LHCN-M2 (cell line): ENCODE measurements at places on chromosomes 5 and 9. TPM values are rescaled to one million over a fixed set of nuclear protein-coding genes. Genes with fewer than 3 reads are reported as not detected.

RUSC2 gene
- 31.3 and 31.5 TPM in 2 replicates for total RNA-seq

NKD2 gene
- not detected in 2 replicates for total RNA-seq

BSPRY gene
- not detected in 2 replicates for total RNA-seq

ADAMTS19 gene
- total RNA-seq, result not detected in 2 replicates

GNAQ gene
- total RNA-seq, result 21.0 and 29.2 TPM in 2 replicates

SOHLH1 gene
- not detected in 2 replicates for total RNA-seq

IFNA7 gene
- not detected in 2 replicates for total RNA-seq

SLC36A3 gene
- not detected in 2 replicates for total RNA-seq

ZBED3 gene
- total RNA-seq, result 0.19 and 0.98 TPM in 2 replicates

CA9 gene
- 2.4 and 3.8 TPM in 2 replicates for total RNA-seq

SHC3 gene
- total RNA-seq, result under 0.01 and 0.06 TPM in 2 replicates

F12 gene
- total RNA-seq, result 3.1 and 3.6 TPM in 2 replicates

CDH18 gene
- total RNA-seq, result 0.06 and 0.38 TPM in 2 replicates

IL9 gene
- total RNA-seq, result not detected in 2 replicates

HAND1 gene
- not detected in 2 replicates for total RNA-seq

C7 gene
- not detected in 2 replicates for total RNA-seq

SH3PXD2B gene
- 23.1 and 25.9 TPM in 2 replicates for total RNA-seq

GDA gene
- total RNA-seq, result not detected in 2 replicates

PTGS1 gene
- 1.7 TPM in 2 replicates for total RNA-seq

GRCh38 chr9:130948266-130948665, 9.2 kb upstream of the FIBCD1 start:
- no peak for DNase-seq

- no peak for DNase-seq
Measured at GRCh38 chr9:20559231-20559890, 62.9 kb downstream of the MLLT3 start.

DNA sequence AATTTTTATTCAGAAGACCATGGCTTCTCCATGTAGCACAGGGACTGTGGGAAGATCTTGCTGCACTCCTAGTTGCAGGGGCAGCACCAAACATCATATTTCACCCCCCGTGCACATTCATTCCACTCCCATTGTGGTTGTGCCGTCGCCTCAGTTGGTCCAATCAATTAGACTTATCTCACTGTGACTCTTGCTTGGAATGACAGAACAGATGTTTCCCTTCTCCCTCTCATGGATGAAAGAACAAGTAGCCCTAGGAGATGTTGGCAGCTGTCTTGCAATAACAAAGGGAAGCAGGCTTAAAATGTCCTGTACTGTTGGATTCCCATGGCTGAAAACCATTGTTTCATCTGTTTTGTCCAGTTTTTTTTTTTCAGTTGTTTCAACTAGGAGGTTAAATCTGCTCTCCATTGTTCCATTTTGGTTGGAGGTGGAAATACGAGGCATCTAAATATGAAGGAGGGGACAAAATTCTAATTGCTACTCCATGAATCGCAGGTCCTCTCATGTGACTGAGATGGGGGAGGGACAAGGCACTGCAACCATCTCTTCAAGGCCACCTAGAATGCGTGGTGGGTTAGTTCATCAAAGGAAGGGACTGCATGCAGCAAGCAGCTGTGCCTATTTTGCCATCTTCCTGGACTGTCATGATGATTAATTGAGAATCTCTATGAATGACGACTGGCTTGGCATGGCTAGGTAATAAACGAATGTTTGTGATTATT, 214.4 kb downstream of the NSG2 start:
- DNase-seq, result no peak

- peak; percentile 88 for DNase-seq
Measured at GRCh38 chr5:10724781-10725507, 36.1 kb downstream of the DAP start.

GRCh38 chr5:60803712-60804111, 40.4 kb downstream of the ELOVL7 start:
- no peak for DNase-seq

GRCh38 chr5:84036842-84037241, 316.2 kb upstream of the HAPLN1 start:
- DNase-seq, result no peak

DNA sequence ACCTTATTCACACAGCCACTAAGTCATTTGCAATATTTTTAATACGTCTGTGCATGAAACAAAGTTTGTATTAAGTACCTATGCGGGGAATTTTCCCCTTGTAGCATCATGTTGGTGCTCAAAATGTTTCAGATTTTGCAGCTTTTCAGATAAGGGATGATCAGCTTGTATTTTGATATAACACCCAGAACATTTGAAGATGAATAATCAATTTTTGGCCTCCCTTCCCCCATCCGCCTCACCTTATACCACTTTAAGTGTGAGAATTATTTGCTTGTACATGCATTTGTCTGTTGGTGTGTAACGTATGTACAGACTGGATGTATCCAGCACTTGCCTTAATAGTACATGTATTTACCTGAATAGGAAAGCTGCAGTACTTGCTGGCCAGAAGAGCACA, 1.7 kb downstream of the JAK2 start:
- DNase-seq, result no peak

GRCh38 chr9:28264368-28264767, 691.1 kb upstream of the C9orf72 start:
- DNase-seq, result peak; percentile 4

DNA sequence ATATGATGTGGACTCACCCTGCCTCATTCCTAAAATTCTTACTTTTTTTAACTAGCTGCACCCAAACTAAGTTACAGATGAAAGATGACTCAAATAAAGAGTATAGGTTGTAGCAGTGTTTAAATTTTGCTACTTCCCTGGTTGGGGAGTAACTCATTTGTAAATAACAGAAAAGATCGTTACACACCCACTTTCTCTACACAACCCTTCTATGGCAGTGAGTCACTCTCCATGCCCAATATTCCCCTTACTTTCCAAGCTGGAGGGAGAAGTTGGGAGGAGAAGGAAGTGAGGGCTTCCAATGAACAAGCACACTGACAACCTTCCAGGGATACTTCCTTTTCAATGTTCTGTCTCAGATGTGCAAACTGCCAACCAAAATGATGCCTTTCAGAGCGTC, 1.9 kb downstream of the RASEF start:
- no peak for DNase-seq

DNA sequence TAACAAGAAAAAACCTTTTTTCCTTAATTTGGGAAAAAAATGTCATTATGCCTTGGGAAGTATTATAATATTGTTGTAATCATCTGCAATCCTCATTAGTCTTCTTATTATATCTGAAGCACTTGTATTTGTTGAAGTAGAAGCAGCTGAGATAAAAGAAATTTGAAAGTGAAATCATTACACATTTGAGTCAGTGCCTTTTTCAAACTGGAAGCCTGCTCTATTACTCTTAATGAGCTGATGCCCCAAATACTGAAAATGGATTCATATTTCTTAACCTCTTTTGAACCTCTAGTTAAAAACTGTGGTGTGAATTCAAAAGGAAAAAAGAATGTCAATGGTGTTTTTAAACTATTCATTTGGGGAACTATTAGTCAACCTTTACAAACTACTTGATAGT, 1027.7 kb downstream of the NR2F1-AS1 start:
- no peak for DNase-seq

DNA sequence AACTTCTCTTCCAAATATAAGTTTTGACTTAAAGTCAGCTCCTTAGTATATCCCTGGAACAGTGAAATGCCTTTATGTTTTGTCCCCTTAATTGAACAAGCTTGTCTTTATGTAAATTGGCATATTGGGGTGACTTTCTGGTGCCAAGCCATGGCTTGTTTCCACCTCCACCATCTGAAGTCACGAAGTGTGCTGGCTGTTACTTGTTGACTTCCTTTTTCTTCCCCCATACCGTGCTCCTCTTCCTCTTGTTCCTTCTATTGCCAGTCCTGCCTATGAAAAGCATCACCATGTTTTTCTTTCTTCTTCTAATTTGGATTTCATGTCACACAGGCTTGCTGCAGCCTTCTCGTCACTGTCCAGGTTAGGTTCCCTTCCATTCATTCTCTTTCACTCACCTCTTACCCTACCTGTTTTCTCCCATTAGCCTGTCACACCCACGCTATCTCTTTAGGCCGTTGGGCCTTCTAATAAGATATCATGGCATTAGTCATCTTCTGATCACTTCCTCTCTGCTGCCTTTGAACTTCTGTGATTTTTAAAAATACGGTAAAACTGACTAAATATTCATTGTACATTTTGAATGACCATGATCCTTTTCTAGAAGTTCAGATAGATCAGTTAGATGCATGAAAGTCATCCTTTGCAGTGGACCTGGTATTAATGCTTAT, 48.1 kb downstream of the IQGAP2 start:
- DNase-seq, result no peak

DNA sequence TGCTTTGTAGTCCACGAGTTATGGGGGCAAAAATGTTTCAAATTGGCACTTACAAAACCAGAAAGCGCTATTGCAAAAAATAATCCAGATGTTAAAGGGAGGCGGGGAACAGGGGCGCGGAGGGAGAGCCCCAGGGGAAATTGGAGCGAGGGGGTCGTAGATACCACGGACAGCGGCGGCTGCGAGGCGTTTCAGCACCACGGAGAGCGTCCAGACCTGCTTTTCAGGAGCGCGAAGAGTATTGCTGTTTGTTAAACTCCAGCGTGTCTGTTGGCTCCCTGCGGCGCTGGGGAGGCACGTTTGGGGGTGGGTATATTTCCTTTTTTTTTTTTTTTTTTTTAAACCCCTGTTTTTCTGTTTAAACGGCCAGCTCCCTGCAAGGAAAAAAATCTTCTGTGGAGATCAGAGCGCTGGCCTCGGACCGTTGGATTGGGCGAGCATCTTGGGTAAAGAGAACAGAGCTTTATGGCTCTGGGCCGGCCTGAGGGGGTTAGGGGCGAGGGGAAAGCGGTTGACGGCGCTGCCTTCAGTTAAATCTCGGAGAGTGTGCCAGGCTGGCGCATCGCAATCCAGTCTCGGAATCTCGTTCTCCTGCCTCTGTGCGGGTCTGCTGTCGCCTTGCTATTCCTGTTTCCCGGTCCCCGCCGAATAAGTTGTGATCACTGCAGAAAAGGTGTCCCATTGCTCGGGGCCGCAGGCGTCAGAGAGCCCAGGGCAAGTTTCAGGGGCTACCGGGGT, at the start of gene GLRA1:
TSS of gene GLRA1 (minus strand) at position 288 of the 738 bp plus-strand sequence. CDS start 302 bp downstream, outside the sequence.
- peak; percentile 34 for DNase-seq

- peak; percentile 41 for DNase-seq
Measured at GRCh38 chr5:107428303-107428813, 242.4 kb downstream of the EFNA5 start.

- DNase-seq, result no peak
Measured at GRCh38 chr9:118558026-118558425, 811.2 kb downstream of the BRINP1 start.

- no peak for DNase-seq
Measured at GRCh38 chr5:3024126-3024525, 272.6 kb upstream of the IRX2 start.

- no peak for DNase-seq
Measured at GRCh38 chr9:33177639-33178038, 10.5 kb upstream of the B4GALT1 start.

DNA sequence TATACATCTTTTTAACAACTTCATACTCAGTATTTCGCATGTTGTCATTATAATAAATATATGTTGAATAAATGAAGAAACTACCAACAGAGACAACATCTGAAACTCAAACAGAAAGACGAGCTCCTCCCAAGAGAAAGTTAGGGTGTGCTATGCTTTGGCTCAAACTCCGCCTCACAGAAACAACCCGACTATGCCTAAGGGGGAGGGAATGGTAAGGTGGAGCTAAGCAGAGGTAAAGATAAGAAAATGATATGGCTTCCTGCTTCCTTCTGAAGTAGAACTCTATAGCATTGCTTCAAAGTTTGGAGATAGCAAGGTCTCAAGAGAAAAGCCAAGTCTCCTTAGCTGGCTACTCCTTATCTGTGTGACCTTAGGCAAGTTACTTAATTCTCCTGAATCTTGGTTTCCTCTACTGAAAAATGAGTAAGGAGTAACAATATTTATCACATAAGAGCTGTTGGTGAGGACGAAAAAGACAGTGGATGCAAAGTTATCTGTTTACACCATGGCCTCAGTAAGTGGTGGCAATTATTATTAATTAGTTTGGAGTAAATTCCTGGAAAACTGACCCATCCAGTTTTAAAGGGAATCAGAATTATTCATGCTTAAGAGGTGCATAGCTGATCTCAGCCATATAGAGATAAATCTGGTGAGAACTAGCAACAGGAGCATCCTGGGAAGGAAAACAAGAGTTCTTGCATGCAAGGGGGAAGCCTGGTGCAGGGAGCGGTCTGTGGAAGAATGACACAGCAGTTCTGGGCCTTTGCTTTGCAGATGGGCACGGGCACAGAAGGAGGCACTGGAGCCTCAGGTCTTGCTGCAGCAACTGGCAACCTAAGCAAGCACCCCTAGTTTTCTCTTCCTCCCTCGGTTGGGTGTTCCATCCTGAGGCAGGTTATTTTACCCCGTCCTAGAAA, 73.3 kb downstream of the GLIS3 start:
- DNase-seq, result peak; percentile 14

- DNase-seq, result no peak
Measured at GRCh38 chr5:88391991-88392390, 123.3 kb upstream of the TMEM161B start.

- no peak for DNase-seq
Measured at GRCh38 chr5:169442403-169442874, 141.1 kb upstream of the SPDL1 start.

GRCh38 chr9:137352511-137353222, 50.6 kb upstream of the NRARP start:
- no peak for DNase-seq

DNA sequence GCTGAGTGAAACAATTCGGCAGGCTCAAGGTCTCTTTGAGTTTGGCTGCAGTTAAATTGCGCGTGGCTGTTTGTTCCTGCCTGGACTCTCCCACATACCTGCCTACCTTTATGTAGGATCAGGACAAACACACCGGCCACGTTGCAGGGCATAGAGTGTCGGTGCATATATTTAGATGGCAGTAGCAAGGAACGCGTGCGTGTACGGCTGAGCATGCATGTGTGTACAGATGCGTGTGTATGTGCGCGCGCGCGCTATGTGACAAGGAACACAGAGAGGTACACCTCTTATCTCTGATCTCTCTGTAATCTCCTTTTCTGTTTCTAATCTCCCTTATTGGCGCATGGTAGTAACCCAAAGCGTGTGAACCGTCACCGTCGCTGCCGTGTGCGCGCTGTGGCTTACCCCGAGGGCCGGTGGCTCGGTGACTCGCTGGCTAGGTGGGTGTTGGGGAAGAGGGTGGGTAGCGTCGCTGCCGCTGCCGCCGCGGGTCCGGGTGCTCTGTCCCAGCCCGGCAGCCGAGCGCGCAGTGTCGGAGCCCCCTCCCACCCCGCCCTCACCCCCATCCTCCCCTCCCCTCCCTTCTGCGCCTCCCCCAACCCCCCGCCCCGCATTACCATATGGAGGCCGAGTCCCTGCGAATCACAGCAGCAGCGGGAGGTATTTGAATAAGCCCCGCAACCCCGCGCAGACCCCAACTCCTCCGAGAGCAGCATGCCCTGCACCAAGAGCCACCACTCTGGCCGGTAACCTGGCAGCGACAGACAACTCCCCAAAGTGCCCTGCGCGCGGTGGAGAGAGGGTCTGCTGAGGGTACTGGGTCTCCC, 204.8 kb downstream of the MEF2C start:
- no peak for DNase-seq

GRCh38 chr5:175541264-175541663, 62.9 kb downstream of the SFXN1 start:
- DNase-seq, result no peak

GRCh38 chr9:101562966-101563365, 29.3 kb downstream of the RNF20 start:
- DNase-seq, result peak; percentile 53
